Naive thymus-derived CD4-positive, alpha-beta T cell (primary cell): ENCODE measurements at places on chromosomes 2 and 18. TPM values are rescaled to one million over a fixed set of nuclear protein-coding genes. Genes with fewer than 3 reads are reported as not detected.

- DNase-seq = no peak
Observed at GRCh38 chr2:207503234-207503633, 26.5 kb upstream of the CREB1 start.

DNA sequence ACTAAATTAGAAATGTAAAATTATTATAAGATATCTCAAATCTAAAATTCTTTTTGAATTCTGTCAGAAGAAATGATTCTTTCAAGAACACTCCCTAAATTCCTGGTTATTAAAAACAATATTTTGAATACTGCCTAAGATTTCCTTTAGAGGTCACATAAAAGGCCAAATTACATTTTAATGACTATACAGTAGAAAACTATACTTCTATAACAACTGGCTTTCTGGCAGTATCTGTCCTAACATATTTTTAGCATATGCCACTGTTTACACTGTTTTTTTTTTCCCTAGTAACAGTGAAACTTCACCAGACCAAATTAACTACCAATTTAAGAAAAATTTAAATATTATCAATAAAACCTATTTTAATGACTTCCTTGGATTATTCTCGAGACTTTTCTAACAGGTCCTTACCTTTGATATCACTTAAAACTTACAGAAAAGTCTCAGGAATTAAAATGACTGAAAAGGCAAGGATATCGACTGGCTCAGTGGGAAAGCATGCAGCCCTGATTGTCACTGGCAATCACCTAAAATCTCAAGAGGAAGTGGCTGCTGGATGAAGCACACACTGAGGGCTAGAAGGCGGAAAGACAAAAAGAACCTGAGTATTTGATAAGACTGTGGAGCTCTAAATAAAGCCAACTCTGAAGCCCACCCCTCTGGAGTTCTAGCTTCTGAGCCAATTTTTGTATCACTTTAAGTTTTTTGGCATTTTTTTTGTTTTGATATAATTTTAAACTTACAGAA lies 59.6 kb downstream of the SPIRE1 start:
- DNase-seq = no peak

GRCh38 chr2:145028101-145028920 lies 508.4 kb upstream of the ZEB2 start:
- DNase-seq = no peak

- DNase-seq = no peak
Observed at GRCh38 chr2:85753035-85753524, 711 bp upstream of the ATOH8 start.

DNA sequence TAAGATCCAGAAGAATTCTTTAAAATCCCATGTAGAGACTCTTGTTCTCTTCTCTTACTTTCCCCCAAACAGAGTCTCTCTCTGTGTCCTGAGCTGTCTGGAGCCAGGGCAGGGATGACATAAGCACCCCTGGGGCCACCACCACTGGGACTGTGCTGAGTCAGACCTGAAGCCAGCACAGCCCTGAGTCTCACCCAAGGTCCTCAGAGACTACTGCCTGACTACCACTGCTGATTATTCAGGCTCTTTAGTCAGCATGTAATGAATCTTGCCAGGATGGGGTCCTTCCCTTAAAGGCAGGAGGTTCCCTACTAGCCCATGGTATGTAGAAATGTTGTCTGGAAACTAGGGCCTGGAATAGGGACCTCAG lies 34.9 kb upstream of the DYNC1I2 start:
- DNase-seq = no peak

DNA sequence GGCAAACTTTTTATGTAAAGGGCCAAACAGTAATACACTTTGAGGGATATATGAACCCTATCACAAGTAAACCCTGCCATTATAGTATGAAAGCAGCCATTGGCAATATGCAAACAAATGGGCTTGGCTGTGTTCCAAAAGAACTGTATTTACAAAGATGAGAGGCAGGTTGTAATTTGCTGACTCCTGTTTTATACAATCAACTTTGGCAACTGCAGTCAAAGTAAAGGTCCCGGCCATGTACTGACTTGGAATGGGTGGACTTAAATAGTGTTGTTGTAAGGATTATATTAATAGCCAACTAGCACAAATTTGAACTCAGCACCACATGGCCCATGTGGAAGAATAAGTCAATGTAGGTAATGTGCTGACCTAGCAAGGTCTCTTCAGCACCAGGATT lies 223.4 kb downstream of the WDPCP start:
- no peak for DNase-seq

HNMT gene
- 2.2 TPM for total RNA-seq

C18orf32 gene
- 49.2 TPM for total RNA-seq

DNA sequence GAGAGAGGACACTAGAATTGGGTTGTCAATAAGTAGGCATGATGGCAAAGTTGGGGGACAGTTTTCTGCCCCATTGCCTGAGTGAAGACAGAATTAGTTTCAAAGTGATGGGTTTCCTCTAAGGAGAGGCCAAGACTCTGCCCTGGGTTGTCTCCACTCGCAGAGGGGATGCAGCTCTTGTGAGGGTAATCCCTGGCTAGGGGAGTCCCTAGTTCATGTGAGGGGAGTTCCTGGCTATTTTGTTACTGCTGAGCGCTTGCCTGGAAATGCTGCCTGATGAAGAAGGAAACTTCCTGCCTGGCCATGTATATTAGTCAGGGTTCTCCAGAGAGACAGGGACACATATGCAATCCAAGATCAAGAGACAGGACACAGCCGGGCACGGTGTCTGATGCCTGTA lies 501.5 kb downstream of the BCL11A start:
- DNase-seq = no peak

DNA sequence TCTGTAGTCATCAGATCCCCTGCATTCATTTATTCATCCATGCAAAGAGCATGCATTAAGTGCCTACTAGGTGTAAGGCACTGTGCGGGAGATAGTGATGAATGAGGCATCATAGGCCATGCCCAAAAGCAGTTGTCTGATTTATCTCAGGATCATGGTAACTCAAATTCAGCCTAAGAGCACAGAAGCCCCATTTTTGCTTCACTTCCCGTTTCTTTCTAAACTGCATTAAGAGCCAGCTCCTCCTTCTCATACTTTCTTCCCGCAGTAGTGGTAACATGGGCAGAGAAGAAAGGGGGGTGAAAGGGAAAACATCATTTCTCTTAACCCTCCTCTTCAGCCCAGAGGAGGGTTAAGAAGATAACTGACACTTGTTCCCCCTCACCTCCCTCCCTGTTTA lies 2.9 kb downstream of the GPR45 start:
- no peak for DNase-seq

CTAGE1 gene
- not detected for total RNA-seq

GRCh38 chr2:69580486-69580885 lies 63.1 kb downstream of the AAK1 start:
- DNase-seq = no peak

NT5C1B gene
- not detected for total RNA-seq

FSIP2 gene
- total RNA-seq = 0.54 TPM

- DNase-seq = no peak
Observed at GRCh38 chr2:29518010-29518409, 402.8 kb downstream of the CLIP4 start.

FER1L5 gene
- not detected for total RNA-seq

DNA sequence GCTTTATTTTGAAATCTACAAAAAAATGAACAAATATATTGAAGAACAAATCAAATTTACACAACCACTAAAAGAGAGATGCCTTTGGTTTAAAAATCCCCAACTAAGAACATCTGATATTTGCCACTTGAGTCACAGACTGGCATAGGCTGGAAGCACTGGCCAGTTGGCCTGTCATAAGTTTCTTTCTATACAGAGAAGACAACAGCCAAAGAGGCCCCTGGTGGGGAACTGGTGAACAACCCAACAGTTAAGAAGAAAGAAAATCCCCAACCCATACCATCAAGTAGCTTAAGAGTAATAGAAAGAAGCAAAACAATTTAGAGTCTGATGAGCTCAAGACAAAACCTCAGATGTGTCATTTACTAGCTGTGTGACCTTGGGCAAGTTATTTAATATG lies 45.5 kb downstream of the OSR1 start:
- DNase-seq = no peak

DNA sequence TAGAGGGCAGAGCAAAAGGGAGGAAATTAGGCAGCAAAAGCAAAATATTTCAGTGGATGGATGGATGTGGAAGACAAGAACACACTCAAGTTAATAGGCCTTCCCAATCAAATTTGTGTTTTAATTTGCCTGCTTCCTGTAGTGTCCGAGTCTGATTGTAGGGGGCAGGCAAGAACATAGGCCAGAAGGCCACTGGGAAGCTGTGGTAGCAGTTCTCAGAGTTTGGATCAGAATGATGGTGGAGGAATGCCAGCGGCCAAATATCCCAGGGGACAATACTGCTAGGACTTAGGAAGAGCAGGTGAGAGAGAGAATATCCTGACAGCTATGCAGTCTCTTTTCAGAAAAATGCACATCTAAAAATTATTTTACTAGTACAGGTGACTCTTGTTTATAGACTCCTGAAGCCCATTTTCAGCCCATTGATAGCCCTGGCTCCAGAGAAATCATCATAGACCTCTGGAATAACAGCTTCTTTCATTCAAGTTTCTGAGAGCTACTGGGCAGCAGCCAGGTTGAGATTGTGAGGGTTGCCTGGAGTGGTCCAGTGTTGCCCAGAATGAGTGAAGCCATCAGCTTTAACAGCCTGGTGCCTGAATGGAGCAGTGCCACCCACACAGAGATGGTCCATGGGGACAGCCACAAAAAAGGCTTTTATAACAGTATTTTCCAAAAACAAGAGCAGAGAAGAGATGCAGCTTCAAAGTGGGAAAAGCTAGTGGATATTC lies 19.1 kb upstream of the SERPINE2 start:
- no peak for DNase-seq

DNA sequence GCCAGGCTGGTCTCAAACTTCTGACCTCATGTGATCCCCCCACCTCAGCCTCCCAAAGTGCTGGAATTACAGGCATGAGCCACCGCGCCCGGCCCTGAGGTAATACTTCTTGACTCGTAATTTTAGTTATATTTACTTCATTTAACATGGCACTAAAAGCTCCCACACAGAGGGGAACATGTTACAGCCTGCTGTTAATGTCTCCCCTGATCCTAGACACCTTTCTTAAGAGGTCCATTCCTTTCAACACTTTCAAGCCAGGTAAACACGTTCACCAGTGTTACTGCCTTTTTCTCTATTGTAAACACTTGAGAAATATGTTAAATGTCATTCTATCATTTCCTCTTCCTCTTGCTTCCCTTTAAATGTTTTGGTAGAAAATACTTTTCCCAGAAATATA lies 161.4 kb downstream of the METTL4 start:
- no peak for DNase-seq

HRH4 gene
- 3.7 TPM for total RNA-seq

NEUROD1 gene
- not detected for total RNA-seq

DNA sequence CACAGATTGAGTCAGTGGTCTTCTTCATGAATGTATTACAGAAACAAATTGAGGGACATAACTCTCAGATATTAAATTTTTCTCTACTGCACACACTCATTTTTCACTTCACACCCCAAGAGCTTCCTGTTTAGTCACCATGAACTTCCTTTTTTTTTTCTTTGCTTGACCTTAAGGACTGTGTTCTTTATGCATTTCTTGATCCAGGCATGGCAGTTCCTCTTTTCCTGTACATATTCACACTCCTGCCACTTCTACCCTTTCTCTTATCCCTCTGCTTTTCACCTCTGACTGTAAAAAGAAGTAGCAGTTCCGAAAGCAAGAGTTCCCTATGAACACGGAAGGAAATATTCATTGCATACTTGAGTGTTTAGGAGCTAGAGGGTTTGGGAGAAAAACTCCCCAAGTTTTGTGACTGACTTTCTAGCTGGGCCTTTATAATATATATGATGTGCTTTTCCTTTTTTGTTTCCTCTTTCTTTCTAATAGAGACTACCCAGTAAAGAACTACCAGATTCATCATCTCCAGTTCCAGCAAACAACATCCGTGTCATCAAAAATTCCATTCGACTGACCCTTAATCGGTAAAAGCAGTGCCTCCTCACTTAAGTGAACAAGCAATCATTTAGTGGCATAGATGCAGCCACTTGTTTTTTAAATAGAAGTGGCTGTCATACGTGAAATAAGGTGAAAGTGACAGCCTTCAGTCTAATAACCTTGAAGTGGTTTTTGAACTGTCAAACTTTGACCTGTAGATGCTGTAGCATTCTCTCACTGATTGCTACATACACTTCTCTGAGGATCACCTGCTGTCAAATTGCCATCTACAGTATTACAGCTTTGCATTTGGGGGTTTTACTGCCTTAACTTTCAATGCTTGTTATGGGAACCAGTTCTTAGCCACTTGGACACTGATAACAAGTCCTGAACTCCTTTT lies 40.8 kb downstream of the PAPOLG start:
- DNase-seq = no peak

GRCh38 chr2:37721201-37721560 lies 49.7 kb upstream of the CDC42EP3 start:
- no peak for DNase-seq

DNA sequence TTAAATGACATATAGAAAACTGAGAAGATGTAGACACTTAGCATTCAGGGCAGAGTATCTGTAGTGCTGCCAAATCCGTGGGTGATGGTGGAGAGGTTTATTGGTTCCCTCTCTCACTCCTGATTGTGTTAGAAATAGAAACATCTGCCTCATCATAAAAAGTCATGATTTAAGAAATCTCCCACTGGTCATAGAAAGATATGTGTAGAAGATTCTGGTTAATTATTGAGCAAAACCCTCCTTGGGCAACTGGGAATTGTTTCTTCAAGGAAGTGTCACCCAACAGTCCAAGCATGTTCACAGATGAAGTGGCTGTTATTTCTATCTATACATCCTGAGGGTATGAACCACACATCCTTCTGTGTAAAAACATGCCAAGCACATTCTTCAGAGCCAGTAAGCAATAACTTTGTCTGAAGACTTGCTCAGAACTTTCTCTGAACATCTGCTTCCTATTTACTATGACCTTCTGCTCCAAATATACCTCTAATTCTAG lies 33.6 kb upstream of the CHRNA1 start:
- no peak for DNase-seq

GRCh38 chr2:74700643-74701372 lies 46.8 kb downstream of the SEMA4F start:
- no peak for DNase-seq

- peak; percentile 36 for DNase-seq
Observed at GRCh38 chr2:25252291-25253152, 84.1 kb upstream of the POMC start.

- DNase-seq = no peak
Observed at GRCh38 chr2:67851016-67851415, 211.8 kb downstream of the C1D start.

GRCh38 chr2:195122653-195123052 lies 534.4 kb upstream of the SLC39A10 start:
- no peak for DNase-seq

COL5A2 gene
- 0.37 TPM for total RNA-seq

GRCh38 chr2:186848873-186849578 lies at the start of gene ZSWIM2:
Gene ZSWIM2 (minus strand): TSS chr2:186849170. CDS start chr2:186849130, 40 bp downstream.
- peak; percentile 22 for DNase-seq

IL1A gene
- 2.8 and 4.3 TPM in 2 replicates for total RNA-seq

GRCh38 chr2:216341121-216341520 lies 31.2 kb downstream of the MARCHF4 start:
- no peak for DNase-seq

ALLC gene
- not detected for total RNA-seq
